Left cardiac atrium (tissue), 4 donors: ENCODE measurements at places on chromosomes 2 and 18. TPM values are rescaled to one million over a fixed set of nuclear protein-coding genes. Genes with fewer than 3 reads are reported as not detected.

CTLA4 gene
- 0.34 TPM for total RNA-seq

GRCh38 chr2:64114912-64115277 is 29.3 kb downstream of the PELI1 start:
- no peak for DNase-seq

- DNase-seq: no peak
Measured at GRCh38 chr2:194616334-194616733, 1040.7 kb upstream of the SLC39A10 start.

ADAM23 gene
- total RNA-seq: 31.1 TPM

GRCh38 chr18:36843784-36844183 is 14.9 kb downstream of the KIAA1328 start:
- no peak for DNase-seq

GRCh38 chr2:227443889-227444568 is 27.9 kb upstream of the AGFG1 start:
- DNase-seq: no peak

DNA sequence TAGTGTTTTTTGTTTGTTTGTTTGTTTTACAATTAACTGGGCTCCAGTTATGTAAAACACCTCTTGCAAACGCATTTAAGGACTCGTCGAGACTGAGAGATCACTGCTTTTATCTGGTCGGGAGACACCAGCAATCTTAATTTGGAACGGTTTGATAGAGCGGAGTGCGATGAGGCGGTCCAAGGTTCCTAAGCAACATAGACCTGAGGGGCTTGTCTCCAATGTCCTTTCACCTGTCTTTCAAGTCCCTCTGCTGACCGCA is 729 bp upstream of the SELENOI start:
- no peak for DNase-seq

GRCh38 chr2:23488584-23488983 is 103.6 kb downstream of the KLHL29 start:
- no peak for DNase-seq

DNA sequence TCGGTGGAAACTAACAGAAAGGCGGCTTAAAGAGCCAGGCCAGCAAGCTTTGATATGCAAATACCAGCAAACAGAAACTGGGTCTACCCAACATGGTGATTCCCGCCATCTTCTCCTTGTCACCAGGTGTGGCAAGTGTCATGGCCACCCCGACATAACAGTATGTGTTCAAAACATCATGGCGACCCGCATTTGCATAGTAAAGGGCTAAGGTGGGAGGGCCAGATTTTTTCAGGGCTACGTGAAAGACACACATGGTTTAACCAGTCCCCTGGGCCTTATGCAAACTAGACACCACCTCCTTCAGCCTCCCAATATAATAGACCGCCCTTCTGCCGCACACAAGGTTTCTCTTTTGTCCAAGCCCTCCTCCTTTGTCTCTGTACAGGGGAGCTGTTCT is 260.4 kb downstream of the METTL4 start:
- no peak for DNase-seq

DNA sequence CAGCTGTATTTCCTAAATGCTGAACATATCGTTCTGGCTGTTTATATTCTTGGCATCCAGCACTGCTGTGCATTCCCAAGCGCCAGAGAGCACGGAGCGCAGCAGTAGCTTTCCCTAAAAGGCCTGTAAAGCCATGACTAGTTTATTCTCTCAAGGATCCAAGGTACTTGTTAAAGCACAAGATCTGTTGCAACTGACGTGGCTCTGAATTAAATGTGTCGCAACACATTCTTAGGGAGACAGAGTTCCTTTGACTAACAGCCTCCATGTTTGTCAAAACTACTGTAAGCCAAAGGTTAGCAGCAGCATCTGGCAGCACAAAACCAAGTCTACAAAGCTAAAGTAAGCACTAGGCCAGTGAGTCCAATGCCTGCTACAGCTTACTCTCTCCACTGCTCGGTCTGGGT is 188.6 kb upstream of the FN1 start:
- DNase-seq: peak; percentile 23

DNA sequence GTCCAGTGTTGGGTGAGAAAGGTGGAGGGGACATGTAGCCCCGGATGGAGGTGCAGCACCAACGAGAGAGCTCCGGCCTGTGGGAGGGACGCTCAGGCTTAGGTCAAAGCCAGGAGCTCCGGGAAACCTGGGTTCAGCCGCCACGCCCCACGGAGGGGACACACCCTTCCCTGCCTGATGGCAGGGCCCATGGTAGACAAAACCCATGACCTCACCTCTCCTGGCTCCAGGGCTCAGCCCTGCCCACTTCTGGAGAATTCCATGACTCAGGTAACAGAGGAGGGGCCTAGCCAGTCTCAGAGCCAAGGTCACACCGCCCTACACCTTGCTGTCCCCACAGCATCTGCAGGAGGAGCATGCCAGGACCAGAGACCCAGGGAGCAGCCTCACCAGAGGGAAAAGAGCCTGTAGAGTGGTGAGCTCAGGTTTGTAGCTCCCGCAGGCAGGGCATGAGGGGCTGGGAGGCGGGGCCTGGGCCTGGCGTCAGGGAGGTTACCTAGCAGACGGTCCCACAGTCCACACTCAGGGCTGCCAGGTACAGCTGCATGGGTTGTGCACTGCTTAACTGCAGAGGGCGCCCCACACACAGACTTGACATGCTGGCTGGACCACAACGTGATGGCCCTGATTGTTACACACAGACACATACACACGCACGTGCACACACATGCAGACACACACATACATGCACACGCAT is 70.8 kb upstream of the SMAD7 start:
- DNase-seq: peak; percentile 56

RAX gene
- total RNA-seq: not detected

GRCh38 chr2:79580175-79580574 is 67.3 kb downstream of the CTNNA2 start:
- no peak for DNase-seq

FSIP2 gene
- total RNA-seq: 0.52 TPM

- DNase-seq: no peak
Measured at GRCh38 chr2:120108049-120108448, 95.2 kb downstream of the EPB41L5 start.

GRCh38 chr2:217873371-217873770 is 129.4 kb downstream of the TNS1 start:
- no peak for DNase-seq

DNA sequence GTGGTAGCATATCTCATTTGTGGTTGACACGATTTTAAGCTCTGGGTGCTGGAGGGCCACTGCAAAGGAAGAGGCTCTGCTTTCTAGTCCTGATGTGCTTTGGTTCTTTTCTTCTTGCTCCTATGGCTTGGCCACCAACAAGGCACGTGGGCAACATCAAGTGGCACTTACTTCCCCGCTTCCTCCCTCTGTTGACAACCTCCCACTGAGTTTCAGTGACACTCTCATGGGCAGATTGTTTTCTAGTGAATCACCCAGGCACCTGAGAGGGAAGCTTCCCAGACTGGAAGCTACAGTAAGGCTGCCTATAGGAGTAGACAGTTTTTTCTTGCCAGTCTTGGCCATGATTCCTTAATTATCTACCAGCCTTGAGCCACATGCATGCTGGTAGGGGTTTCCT is 89.0 kb downstream of the NBAS start:
- no peak for DNase-seq

COL6A3 gene
- total RNA-seq: 186 TPM

- no peak for DNase-seq
Measured at GRCh38 chr2:47295131-47295980, 107.6 kb upstream of the MSH2 start.

CCDC148 gene
- total RNA-seq: 1.1 TPM

- no peak for DNase-seq
Measured at GRCh38 chr2:61135510-61135909, 26.5 kb upstream of the C2orf74 start.

LCT gene
- not detected for total RNA-seq

DNA sequence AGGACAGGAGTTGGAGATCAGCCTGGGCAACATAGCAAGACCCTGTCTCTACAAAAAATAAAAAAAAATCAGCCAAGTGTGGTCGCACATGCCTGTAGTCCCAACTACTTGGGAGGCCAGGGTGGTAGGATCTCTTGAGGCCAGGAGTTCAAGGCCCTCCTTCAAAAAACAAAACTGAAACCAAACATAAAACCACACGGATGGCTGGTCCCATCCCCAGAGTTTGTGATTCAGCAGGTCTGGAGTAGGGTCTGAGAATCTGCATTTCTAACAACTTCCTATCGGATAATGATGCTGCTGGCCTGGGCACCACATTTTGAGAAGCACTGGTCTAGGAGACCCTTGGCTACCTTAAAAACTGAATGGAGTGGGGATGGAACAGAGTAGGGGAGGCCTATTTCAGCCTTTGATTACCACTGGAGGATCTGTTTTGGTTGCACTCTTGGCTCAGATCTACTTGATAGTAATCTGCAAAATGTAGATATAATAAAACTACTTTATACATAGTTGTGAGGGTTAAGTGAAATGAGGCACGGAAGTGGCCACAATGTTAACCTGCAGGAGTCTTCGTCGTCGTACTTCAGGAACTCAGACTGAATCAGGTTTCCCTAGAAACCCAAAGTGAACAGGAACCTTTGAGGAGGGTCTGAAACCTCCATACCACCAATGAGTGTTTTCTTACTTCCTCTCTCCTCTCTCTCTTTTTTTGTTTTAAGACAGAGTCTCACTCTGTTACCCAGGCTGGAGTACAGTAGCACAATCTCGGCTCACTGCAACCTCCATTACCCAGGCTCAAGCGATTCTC is 25.5 kb upstream of the NFE2L2 start:
- DNase-seq: no peak

DNA sequence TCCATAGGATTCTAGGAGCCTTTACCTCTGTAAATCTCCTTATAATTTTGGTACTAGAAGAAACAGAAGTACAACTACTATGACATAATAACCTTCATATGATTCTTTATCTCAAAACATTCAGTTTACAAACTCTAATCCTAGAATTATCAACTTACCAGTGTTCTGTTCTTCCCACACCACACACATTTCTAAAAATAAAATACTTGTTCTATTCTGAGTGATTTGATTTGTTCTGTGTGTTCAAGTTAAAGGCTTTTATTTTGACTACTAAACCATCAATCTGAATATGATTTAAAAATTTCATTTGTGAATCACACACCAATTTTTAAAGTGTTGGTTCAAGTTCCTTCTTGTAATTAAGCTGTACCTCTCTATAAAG is 16.0 kb downstream of the CYTIP start:
- no peak for DNase-seq

DNA sequence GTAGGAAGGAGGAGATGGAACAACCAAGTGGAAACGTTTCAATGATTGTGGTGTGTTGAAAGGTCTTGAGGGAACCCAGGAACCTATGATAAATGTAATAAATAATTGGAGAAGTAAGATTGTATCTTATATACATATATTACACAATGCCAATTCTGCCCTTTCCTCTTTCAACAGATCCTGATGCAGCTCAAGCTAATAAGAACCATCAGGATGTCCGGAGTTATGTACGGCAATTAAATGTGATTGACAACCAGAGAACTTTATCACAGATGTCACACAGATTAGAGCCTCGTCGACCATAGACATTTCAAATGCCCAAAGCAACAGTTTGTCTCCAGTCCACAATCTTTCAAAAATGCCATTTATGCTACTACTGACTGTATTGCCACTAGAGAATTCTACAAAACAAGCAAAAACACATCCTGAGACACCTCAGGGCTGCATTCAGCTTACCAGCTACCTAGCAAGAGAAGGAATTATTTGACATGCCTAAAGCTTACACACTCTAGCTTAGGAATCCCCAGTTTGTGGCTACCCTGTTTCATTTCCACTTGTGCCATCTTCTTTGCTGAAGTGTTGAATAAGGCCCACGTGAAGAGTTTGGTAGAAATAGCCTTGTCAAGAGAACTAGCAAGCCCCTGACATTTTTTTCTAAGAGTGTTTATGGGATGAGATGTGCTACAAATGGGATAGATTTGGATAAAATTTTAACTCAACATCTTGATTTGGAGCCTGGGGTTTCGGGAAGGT is 24.0 kb upstream of the MAP3K20 start:
- DNase-seq: no peak

DNA sequence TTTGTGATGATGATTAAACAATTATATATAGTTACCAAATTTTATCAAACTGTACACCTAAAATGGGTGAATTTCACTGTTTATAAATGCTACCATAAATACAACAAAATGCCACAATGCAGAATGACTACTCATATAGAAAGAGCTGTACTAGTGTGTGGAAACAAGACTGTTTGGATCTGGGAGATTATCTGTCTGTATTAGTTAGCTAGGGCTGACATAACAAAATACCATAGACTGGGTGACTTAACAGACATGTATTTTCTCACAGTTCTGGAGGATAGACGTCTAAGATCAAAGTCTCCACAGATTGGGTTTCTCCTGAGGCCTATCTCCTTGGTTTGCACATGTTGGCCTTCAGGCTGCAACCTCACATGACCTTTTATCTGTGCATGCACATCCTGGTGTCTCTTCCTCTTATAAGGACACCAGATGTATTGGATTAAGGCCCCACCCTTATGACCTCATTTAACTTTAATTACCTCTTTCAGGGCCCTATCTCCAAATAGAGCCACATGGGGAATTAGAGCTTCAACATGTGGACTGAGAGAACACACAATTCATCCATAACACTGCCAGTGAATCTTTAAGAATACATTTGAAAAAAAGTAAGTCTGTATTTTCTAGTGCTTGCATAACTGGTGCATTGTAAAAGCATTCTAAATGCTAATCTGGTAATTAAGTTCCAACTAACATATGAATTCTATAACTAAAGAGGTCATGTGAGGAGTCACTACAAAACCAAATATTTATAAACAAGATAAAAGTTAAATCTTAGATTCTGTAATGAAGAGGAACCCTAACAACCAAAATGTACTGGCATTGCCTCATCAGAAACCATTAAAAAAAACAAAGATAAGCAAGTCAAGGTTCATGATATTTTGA is 699.6 kb downstream of the NYAP2 start:
- DNase-seq: no peak

- no peak for DNase-seq
Measured at GRCh38 chr18:78293540-78293939, 686.1 kb upstream of the SALL3 start.

- DNase-seq: no peak
Measured at GRCh38 chr2:44822174-44822573, 119.3 kb upstream of the SIX3 start.

DNA sequence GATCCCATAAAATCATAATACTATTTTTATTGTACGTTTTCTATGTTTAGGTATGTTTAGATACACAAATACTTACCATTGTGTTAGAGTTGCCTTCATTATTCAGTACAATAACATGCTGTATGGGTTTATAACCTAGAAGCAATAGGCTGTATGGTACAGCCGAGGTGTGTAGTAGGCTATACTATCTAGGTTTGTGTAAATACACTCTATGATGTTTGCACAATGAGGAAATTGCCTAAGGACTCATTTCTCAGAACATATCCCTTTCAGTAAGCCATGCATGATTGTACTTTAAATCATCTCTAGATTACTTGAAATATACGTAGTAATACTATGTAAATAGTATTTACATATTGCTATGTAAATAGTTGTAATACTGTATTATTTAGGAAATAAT is 156.7 kb downstream of the CDCA7 start:
- DNase-seq: no peak

MSTN gene
- total RNA-seq: 0.12 TPM

LYPD6 gene
- 0.27 TPM for total RNA-seq

DNA sequence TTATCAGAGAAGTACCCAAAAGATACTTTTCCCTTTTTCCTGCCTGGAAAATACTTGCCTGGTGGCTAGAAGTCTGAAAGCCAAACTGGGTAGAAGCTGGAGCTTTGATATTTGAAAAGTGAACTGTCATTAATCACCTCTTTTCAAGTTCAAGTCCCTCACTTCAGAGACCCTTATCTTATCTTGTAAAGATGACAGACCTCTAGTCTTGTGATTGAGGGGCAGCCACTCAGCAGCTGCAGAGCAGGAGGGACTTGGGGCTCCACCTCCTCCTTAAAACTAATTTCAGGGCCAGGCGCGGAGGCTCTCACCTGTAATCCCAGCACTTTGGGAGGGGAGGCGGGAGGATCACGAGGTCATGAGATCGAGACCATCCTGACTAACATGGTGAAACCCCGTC is 64.2 kb upstream of the CDCA7 start:
- DNase-seq: no peak
